8988T (cell line): ENCODE measurements at places on chromosomes 7 and 10.

DNA sequence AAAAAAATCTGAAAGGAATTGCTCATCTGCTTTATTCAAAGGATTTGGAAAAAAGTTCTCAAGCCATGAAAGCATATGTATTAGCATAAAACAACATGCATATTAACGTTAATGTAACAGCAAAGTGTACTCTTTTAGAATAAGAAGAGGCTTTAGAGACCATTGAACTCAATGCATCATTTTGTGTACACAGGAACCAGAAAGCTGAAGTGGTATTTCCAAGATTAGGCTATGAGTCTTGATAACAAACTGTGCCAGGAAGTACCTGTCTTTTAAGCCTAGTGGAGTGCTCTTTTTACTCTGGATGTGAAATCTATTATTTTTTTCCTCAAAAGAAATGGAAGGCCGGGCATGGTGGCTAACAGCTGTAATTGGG, 164.2 kb downstream of the THSD7A start:
- no peak for DNase-seq

- DNase-seq = no peak
These were observed 24.6 kb upstream of the IMMP2L start for GRCh38 chr7:111586711-111587409.

- no peak for DNase-seq
These were observed 308.5 kb downstream of the REEP3 start for GRCh38 chr10:63829573-63830149.

GRCh38 chr10:21524131-21524525, 1.4 kb downstream of the SKIDA1 start:
- DNase-seq = no peak

GRCh38 chr7:124777268-124777667, 11.7 kb upstream of the GPR37 start:
- DNase-seq = no peak

DNA sequence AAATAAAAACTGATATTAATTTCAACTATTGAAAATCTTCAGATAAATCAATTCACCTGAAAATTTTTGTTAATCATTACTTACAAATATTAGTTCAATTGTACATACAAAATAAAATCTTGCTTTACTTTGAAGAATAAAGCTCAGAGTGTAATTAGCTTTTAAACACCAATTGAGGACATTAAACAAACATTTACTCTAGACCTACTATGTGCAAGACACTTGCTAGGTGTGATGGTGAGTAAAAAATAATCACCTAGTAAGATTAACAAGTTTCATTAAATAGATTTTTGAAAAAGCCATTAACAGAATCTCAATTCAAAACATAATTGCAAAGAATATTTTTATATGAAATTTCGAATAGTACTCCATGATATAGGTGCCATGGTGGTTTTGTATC, 3.9 kb upstream of the MLLT10 start:
- DNase-seq = no peak

DNA sequence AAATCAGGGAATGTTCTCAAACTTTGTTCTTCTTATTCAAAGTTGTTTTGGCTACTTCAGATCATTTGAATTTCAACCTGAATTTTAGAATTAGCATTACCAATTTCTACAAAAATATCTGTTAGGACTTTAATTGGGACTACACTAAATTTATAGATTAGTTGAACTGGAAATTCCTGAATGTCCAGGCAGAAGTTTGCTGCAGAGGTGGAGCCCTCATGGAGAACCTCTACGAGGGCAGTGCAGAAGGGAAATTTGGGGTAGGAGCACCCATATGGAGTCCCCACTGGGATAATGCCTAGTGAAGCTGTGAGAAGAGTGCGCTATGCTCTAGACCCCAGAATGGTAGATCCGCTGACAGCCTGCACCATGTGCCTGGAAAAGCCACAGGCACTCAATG, 22.8 kb upstream of the AGMO start:
- DNase-seq = no peak

- DNase-seq = no peak
These were observed 122.9 kb downstream of the GRID1 start for GRCh38 chr10:86243651-86244155.

GRCh38 chr7:106038916-106039315, 73.2 kb downstream of the SYPL1 start:
- no peak for DNase-seq

DNA sequence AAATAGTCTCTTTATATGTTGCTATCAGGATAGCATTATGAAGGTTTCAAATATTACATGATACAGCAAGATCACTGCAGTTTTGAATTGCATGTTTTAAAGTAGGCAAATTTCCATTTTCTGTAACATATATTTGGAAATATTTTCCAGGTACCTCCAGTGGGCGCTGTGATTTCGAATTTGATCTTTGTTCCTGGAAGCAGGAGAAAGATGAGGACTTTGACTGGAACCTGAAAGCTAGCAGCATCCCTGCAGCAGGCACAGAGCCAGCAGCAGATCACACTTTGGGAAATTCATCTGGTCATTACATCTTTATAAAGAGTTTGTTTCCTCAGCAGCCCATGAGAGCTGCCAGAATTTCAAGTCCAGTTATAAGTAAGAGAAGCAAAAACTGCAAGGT, 299.0 kb downstream of the MALRD1 start:
- DNase-seq = no peak

DNA sequence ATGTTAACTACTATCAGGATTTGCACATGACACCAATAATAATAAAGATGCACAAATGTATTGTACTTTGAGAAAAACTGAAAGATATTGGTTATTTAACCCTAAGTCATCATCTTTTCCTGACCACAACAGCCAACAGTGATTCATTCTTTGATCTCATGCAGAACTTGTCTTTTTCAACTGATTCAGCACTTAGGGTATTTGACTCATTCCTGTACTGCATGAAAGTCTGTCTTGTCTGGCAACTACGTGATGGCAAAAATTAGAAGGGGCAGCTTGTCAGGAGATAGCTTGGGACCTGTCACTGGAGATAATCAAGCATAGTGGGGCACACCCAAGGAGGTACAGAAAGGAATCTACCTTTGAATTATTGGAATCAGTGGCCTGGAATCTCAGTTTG, 77.8 kb upstream of the LRRC17 start:
- no peak for DNase-seq

DNA sequence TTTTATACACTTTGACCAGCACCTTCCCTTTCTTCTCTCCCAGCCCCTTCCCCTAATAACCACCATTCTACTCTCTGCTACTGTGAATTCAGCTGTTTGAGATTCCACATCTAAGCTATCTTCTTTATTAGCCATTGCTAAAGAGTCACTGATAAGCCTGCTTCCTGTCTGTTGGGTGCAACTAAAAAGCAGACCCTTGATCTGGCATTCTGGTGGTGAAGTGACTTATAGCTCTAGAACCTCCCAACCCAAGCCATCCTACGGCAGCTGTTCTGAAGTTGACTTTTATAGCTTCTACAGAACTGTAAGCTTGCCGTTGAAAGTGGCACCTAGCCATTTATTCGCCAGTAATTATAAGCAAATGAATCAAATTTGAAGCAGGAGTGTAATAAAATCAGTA, 105.6 kb downstream of the AHR start:
- no peak for DNase-seq

DNA sequence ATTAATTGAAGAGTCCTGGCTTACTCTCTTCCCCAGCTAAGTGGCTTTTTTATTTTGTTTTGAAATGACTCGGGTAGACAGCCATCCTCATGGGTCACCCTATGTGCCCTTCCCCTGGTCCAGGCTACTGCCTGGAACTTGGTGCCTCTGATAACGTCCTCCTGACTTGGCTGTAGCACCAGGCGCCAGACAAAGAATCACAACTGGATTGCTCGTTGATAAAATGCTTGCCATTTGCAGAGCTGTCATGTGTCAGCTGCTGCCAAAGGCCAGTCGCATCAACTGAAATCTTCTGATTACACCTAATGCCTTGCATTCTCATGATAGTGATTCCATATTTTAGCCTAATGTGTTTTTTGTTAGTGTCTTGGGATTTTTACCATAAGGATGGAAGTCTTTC, 27.4 kb upstream of the ABLIM1 start:
- DNase-seq = no peak

DNA sequence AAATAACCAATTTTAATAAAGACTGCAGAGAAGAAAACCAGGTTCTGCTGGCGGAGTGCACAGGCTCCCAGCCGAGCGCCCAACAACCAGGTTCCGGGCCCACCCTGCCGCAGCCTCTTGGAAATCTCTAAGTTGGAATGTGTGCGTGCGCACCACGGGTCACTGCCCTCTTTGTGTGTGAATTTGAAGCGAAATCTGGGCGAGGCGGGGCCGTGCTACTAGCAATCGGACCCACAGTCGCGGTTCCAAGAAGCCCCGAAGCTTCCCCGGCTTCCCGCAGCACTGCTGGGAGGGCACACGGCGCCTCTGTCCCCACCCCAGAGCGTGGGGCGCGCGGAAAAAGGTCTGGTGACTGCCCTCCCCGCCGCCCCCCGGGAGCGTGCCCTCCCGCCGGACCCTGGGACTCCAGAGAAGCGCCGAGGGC, 666 bp upstream of the MAP3K8 start:
- no peak for DNase-seq

- no peak for DNase-seq
These were observed 38.9 kb downstream of the BRAF start for GRCh38 chr7:140885735-140886334.

- no peak for DNase-seq
These were observed 34.6 kb upstream of the ST7 start for GRCh38 chr7:116918704-116919103.

- DNase-seq = no peak
These were observed 86.0 kb upstream of the KCTD7 start for GRCh38 chr7:66542528-66543269.

DNA sequence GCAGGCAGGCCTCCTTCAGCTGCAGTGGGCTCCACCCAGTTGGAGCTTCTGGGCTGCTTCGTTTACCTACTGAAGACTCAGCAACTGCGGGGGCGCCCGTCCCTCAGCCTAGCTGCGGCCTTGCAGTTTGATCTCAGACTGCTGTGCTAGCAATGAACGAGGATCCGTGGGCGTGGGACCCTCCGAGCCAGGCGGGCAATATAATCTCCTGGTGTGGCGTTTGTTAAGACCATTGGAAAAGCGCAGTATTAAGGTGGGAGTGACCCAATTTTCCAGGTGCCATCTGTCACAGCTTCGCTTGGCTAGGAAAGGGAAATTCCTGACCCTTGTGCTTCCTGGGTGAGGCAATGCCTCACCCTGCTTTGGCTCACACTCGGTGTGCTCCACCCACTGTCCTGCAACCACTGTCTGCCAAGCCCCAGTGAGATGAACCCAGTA, 159.2 kb upstream of the FOXP2 start:
- DNase-seq = no peak

DNA sequence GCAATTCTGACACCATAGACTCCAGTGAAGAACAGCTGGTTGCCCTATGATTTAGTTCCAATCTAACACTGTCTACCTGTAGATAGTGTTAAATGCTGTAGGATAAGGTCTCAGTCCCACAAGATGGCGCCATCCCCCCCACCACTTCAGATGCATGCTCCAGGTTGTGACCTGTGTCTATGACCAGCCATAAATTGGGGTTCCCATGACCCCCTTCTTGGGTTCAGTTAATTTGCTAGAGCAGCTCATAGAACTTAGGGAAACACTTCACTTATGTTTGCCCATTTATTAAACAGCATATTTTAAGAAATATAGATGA, 13.1 kb downstream of the CCSER2 start:
- no peak for DNase-seq

- no peak for DNase-seq
These were observed 90.5 kb downstream of the CLEC2L start for GRCh38 chr7:139613971-139614411.

DNA sequence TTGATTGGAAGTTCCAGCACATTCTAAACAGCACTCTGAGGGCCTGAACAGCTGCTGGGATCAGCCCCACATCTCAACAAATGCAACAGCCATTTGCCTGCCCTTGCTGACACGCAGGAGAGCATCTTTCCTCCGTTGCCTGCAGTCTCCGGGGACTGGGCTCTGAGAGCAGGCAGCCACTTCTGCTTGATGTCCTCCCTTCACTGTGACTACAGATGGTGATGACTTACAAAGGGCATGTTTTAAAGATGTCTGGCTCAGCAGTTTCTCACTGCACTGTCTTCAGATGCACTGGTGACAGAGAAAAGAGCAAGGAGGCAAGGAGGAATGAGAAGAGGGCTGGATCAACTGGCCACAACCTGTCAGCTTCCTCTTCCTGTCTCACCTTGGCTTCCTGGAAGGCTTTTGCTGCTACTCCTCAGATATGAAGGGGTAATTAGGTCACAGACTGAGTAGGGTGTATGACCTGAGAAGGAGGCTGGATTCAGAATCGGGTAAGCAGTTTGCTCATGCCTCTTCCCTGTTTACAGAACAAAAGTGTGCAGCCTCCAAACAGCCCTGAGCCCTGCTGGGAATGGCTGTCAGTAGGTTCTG, 143.5 kb upstream of the GHITM start:
- DNase-seq = no peak

GRCh38 chr7:84583331-84583730, 388.7 kb upstream of the SEMA3A start:
- DNase-seq = no peak

GRCh38 chr10:24168258-24169170, 40.4 kb upstream of the KIAA1217 start:
- DNase-seq = no peak

GRCh38 chr10:10223131-10223530, 794.5 kb upstream of the CELF2 start:
- no peak for DNase-seq

- no peak for DNase-seq
These were observed 28.6 kb downstream of the DCLRE1C start for GRCh38 chr10:14925268-14925667.

GRCh38 chr10:103890194-103890658, 27.8 kb downstream of the STN1 start:
- no peak for DNase-seq
